Stimulated activated CD4-positive, alpha-beta T cell treated with anti-CD3 and anti-CD28 coated beads, TNF-alpha, amount 100 ng/mL, for 1 hour (primary cell): ENCODE measurements at places on chromosomes 3 and 15.

DNA sequence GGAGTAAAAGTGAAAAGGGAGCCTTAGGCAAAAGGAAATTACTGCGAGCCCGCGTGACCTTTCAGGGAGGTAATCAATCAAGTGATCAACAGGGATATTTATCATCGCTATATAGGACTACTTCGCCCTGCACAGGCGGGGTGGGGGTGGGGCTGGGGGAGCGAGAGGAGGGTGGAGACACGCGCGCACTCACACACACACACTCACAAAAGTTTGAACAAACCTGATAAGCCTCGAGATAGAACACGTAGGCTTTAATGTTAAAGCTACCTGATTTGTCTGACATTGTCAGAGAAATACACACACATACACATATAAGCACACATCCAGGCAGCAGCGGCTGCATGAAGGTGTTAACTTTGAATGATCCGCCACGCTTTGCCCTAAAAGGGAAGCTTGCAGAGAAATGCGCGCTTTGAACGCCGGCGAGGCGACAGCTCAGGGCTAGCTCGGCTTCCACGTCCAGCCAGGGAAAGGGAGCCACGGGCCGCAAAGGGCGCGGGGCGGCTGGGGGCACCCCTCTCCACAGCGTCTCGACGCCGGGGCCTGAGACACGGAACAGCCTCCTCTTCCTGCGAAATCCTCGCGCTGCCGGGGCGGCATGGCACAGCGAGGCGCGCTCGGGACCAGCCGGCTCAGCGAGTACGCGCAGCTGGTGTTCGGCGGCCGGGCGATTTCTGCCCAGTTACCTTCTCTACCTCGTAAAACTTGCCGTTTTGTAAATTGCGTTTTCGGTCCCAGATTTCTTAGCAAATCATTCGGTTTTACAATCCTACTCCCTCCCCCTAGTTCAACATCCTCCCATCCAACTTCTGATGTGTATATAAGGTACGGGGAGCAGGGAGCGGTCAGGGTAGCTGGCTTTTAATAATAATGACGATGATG lies 4.8 kb upstream of the MECOM start:
- DNase-seq: no peak

DNA sequence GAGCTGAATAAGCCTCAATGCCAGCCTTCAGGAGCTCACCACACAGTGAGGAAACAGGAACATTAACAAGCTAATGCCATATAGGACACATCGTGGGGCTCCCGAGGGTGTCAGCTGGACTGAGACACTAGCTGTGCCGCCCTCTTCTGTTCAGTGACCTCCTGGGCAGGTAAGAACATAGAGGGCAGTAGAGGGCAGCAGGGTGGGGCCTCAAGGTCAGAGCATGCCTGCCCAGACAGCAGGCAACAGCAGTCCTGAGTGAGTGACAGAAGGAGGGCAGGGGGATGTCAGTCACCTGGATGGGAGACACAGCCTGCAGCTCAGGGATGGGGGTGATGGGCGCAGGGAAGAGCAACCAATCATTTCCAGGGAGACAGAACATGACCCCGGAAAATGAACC lies 15.5 kb downstream of the NTRK3 start:
- DNase-seq: no peak

DNA sequence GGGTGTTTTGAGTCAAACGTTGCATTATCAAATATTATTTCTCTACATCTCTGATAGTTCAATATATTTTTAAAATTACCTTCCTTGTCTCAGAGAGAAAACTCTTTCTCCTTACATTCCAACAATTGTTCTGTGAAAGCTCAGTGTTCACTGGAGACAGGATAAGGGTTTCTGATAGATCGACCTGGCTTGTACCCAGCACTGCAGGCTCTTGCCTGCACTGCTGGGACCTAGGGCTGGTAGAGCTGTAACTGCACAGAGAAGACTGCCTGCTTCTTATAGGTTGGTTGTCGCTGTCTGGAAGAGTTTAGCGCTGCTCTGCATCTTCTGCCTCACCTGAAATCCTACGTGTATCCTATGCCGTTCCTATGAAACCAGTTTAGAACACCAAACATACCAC lies 249.9 kb upstream of the LRTM1 start:
- no peak for DNase-seq

GRCh38 chr15:45375836-45376235 lies 2.5 kb downstream of the GATM start:
- DNase-seq: no peak

GRCh38 chr15:63836579-63836978 lies 2.8 kb upstream of the HERC1 start:
- DNase-seq: no peak

DNA sequence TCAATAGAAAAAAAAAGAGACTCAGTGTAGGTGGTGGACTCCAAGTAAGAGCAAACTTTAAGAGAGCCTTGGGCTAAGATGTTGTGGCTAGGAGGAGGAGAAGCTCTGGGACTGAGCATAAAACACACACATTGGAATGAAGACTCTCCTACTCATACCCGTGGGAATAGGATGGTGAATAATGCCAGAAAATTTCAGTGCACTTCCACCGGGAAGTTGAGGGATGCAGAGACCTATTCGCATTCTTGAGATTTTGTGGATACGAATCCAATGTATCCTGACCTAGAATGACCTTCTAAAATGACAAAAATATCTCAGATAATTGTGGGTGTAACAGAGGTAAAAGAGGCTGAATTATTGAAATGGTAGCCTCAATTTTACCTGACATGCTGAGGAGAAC lies 388.7 kb upstream of the SGO1 start:
- DNase-seq: no peak

GRCh38 chr3:114270019-114270418 lies 23.8 kb upstream of the TIGIT start:
- DNase-seq: no peak

- no peak for DNase-seq
Measured at GRCh38 chr3:14242490-14243311, 64.1 kb downstream of the LSM3 start.

- DNase-seq: no peak
Measured at GRCh38 chr3:62151591-62151990, 221.8 kb downstream of the FEZF2 start.

GRCh38 chr15:72198356-72199204 lies 993 bp upstream of the GRAMD2A start:
- DNase-seq: no peak

GRCh38 chr3:11635680-11636393 lies 7.9 kb downstream of the VGLL4 start:
- DNase-seq: no peak

GRCh38 chr3:112829046-112829445 lies 17.6 kb downstream of the CD200R1L start:
- no peak for DNase-seq

DNA sequence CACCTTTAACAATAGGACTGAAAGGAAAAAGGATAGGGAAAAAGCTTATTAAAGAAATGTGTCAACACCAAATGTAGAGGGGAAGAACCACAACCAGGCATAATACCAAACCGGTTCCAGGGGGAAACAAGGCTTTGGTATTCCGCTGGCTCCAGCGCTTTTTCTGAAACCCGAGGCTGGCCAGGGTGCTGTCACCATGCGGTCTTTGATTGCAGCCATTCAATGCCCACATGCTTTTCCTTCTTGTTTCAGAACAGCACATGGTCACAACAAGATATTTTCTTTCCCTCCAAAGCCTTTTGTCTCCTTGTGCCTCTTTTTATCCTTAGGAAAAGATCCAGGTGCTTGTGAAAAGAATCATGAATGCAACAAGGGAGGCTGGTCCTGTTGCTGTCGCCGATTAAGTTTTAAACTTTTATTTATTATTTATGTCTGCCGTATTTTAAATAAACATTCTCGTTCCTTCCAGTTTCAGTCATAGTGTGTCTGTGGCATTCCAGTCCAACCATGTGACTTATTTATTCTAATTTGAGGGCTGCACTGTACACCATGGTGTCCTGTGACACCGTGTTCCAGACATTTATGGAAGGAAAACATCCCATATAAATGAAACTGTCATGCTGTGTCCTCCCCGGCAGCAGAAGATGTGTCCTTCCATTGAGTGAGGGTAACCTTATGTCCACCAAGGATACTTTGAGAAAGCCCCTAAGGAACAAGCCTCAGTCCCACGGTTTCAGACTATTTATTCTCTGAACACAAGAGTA lies 41.1 kb downstream of the CCK start:
- DNase-seq: no peak

DNA sequence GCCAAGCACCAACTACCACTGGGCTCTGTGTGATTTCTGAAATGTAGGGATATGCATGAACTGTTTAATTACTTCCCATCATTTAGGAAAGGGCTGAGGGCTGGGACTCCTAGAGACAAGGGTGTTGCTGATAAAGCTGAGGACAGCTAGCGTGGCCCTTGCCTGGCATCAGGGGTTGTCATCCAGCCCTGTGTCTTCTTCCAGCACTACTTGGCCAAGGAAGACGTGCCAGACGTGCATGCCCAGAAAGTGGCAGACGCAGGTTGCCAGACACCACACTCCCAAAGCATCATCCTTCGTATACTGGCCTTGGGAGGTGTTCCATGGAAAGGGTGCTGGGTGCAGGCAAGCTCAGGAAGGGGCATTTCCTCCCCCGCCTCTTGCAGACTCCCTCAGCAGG lies 64.8 kb downstream of the LRIG1 start:
- DNase-seq: no peak

GRCh38 chr3:192915722-192916121 lies 1.9 kb downstream of the MB21D2 start:
- no peak for DNase-seq
